ENCODE measurements at places on chromosomes 16 and 17. TPM values are rescaled to one million over a fixed set of nuclear protein-coding genes. Genes with fewer than 3 reads are reported as not detected.

The KNOP1 gene
- total RNA-seq, result 18.9 TPM

The AIPL1 gene
- total RNA-seq, result 0.23 TPM

The FA2H gene
- 0.23 TPM for total RNA-seq

The SCARF1 gene
- total RNA-seq, result 4.6 TPM

The ACE gene
- total RNA-seq, result 6.9 TPM

The VAT1L gene
- total RNA-seq, result 89.0 TPM

The TPSD1 gene
- not detected for total RNA-seq

The IL32 gene
- total RNA-seq, result 1.6 TPM

The LGALS3BP gene
- 28.6 TPM for total RNA-seq

All from diencephalon (tissue), 1 donor.